MM.1S (cell line): ENCODE measurements at places on chromosomes 2 and 18.

GRCh38 chr2:42359965-42360483 is 993 bp downstream of the COX7A2L start:
- H3K27me3 ChIP-seq, result no peaks in the 10 kb centered on the region
- H3K4me3 ChIP-seq, result peak overlapping the region; percentile 71
- no peaks in the 10 kb centered on the region for H3K36me3 ChIP-seq
- peaks cover 11% of the 10 kb centered on the region for H3K4me1 ChIP-seq
- peak overlapping the region; percentile 86; the same call in 1 of the 2 replicates for H3K27ac ChIP-seq
- DNase-seq, result no peak

DNA sequence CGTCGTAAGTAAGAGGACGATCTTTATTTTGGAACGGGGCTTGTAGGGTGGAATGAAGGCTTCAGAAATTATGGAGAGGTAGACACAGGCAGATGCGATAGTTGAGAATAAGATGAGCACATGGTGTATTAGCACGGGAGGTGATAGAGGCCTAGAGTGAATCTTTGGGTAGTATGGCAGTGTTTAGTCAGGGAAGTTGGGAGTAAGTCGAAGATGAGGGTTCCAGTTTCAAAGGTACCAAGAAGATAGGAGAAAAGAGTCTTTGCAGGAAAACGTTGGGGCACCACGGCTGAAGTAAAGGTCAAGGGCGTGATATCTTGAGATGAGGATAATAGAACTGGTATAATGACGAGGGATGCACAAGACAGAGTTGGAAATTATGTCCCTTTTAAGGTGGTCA is 654 bp downstream of the PIK3C3 start:
- peak overlapping the region; percentile 81 for H3K4me3 ChIP-seq
- H3K27ac ChIP-seq, result peak overlapping the region; percentile 34; the same call in 1 of the 2 replicates
- DNase-seq, result no peak
- no peaks in the 10 kb centered on the region for H3K27me3 ChIP-seq

GRCh38 chr2:118223992-118224894 is 136.0 kb downstream of the INSIG2 start:
- H3K27ac ChIP-seq, result peak overlapping the region; percentile 77
- peak; percentile 58 for DNase-seq
- no peaks in the 10 kb centered on the region for H3K27me3 ChIP-seq
- H3K4me1 ChIP-seq, result peaks cover 17% of the 10 kb centered on the region
- H3K4me3 ChIP-seq, result peak overlapping the region; percentile 70

DNA sequence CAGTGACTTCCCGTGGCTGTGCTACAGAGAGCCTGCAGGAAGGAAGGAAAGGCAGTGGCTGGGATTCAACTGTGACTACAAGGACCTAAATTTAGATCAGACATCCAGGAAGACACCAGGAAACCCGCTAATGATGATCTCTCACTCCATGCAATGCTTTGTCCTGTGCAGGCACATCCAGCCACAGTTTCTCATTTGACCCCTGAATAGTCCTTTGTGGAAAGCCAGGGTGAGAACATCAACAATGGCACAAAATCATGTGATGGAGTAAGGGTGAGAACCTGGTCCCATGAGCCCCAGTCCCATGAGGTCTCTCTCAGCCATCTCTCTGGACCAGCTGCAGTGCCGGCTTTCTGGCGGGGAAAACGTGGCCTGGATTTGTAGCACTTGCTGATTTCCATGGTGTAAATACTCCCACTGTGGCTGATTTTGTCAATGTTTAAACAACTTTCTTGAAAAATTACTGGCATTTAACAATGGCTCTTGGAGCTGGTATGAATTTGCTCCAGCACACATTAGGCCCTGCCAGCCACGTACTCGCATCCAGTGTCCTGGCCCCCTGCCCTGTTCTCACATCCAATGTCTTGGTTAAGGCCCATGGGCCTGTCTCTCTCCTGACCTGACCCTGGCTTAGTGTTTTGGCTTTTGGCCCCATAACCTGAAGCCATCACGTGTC is 159.0 kb upstream of the HAAO start:
- H3K27ac ChIP-seq, result no peak overlapping the region
- H3K4me3 ChIP-seq, result no peak overlapping the region
- no peaks in the 10 kb centered on the region for H3K27me3 ChIP-seq
- no peaks in the 10 kb centered on the region for H3K36me3 ChIP-seq
- DNase-seq, result no peak

DNA sequence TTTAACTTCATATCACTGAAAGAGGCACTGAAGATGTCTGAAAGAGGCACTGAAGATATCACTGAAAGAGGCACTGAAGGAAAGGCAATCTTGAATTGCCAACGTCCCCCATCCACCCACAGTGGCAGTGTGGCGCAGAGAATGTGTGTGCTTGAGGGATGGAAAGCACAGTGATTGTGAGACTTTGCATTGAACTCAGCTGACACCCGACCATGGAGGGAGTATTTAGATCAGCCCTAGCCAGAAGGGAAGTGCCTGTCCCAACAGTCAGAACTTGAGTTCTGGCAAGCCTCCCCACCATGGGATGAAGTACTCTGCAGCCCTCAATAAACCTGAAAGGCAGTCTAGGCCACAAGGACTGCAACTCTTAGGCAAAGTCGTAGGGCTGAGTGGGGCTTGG is 33.8 kb downstream of the MAP4K3 start:
- H3K4me3 ChIP-seq, result peak overlapping the region; percentile 43
- peaks cover 43% of the 10 kb centered on the region for H3K4me1 ChIP-seq
- peak; percentile 54 for DNase-seq
- H3K27me3 ChIP-seq, result no peaks in the 10 kb centered on the region

GRCh38 chr18:12571630-12572029 is 86.3 kb downstream of the SPIRE1 start:
- no peaks in the 10 kb centered on the region for H3K4me1 ChIP-seq
- no peak overlapping the region for H3K4me3 ChIP-seq
- H3K27ac ChIP-seq, result no peak overlapping the region
- H3K27me3 ChIP-seq, result no peaks in the 10 kb centered on the region
- no peak for DNase-seq
- H3K36me3 ChIP-seq, result no peaks in the 10 kb centered on the region

- H3K4me3 ChIP-seq, result no peak overlapping the region
- H3K36me3 ChIP-seq, result no peaks in the 10 kb centered on the region
- H3K27me3 ChIP-seq, result no peaks in the 10 kb centered on the region
Observed at GRCh38 chr18:76323891-76324290, 171.2 kb downstream of the ZNF516 start.

- H3K4me1 ChIP-seq, result peaks cover 10% of the 10 kb centered on the region; the same call in 1 of the 2 replicates
- H3K27me3 ChIP-seq, result no peaks in the 10 kb centered on the region
- no peaks in the 10 kb centered on the region for H3K36me3 ChIP-seq
- no peak overlapping the region for H3K4me3 ChIP-seq
- H3K27ac ChIP-seq, result no peak overlapping the region
Observed at GRCh38 chr2:200622106-200622505, 36.3 kb downstream of the AOX1 start.
